ENCODE measurements at places on chromosomes 3 and 15.
A peak's percentile ranks its signal among the peaks of the same experiment; 100 is the strongest.

- no peak for DNase-seq
Measured at GRCh38 chr3:15653321-15653720, 51.8 kb downstream of the BTD start.

- no peak for DNase-seq
Measured at GRCh38 chr3:89360156-89360555, 252.7 kb downstream of the EPHA3 start.

GRCh38 chr3:69628951-69629350 lies 110.3 kb upstream of the MITF start:
- DNase-seq = no peak

DNA sequence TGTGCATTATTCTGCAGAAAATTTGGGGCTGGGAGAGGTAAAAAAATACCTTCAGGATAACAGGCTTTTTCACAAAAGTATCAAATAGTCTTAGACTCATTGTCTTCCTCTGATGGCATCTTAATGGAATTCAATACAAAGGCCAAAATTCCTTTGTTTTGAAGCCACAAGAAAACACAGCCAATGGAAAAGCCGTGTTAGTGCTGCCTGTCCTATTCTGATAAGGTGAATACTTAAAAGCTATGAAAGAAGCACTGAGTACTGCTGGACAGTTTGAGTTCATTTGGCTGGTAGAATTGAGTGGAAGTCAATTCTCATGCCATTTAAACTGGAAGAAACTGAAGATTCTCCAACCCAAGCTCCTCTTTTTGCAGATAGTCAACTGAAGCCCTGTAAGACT lies 395.3 kb upstream of the TPRG1 start:
- no peak for DNase-seq

- DNase-seq = no peak
Measured at GRCh38 chr3:141619450-141619849, 118.6 kb upstream of the RNF7 start.

DNA sequence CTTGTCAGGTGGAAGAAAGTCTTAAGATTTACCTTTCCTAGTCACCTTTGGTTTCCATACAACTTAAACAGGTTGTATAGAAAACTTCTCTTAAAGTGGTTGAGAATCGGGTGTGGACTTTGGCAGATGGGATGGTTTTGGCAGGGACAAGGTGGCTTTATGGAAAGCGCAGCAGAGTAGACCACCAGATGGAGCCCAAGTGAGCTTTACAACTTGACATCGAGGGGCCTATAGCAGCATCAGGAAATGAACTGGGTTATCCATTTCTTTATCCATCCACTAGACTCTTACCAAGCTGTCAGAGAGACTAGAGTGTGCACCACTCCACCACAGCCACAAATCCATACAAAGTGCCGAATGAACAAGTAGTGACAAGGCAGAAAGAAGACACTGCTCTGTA lies 85.3 kb upstream of the MBNL1 start:
- no peak for DNase-seq

- DNase-seq = no peak
Measured at GRCh38 chr3:46974421-46975171, 1.9 kb downstream of the CCDC12 start.

DNA sequence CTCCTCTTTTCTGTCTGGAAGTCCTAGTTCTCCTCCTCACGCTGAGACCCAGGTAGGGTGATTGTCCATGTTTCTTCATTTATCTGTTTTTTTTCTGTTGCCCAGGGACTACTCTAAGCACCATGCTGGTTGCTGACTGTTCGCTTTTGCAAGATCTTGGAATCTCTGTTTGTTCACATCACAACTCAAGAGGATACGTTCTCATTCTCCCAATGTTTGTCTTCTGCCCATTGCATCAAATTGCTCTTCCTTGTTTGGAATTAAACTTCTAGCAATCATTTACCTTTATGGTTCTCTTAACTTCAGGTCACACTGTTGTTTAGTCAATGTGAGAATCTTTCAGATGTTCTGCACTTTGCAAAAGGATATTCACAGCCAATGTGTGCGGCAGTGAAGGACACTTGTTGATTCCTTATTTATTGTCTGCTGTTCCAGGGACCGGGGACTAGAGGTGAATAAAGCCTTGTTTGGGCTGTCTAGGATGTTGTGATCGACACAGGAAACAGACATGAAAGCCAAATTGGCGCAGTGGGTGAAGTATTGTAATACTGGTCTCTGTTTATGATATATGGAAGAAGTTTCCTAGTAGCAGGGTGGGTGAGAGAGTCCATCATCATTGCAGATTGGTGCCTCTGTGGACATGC lies 24.5 kb downstream of the LPP start:
- DNase-seq = no peak

- DNase-seq = no peak
Measured at GRCh38 chr3:169574531-169574930, 89.0 kb downstream of the MECOM start.

- no peak for DNase-seq
Measured at GRCh38 chr3:80366808-80367548, 599.2 kb upstream of the ROBO1 start.

GRCh38 chr15:66948294-66948693 lies 117.1 kb upstream of the SMAD3 start:
- no peak for DNase-seq

- DNase-seq = peak; percentile 58
Measured at GRCh38 chr3:196632046-196632751, 7.3 kb upstream of the NRROS start.

DNA sequence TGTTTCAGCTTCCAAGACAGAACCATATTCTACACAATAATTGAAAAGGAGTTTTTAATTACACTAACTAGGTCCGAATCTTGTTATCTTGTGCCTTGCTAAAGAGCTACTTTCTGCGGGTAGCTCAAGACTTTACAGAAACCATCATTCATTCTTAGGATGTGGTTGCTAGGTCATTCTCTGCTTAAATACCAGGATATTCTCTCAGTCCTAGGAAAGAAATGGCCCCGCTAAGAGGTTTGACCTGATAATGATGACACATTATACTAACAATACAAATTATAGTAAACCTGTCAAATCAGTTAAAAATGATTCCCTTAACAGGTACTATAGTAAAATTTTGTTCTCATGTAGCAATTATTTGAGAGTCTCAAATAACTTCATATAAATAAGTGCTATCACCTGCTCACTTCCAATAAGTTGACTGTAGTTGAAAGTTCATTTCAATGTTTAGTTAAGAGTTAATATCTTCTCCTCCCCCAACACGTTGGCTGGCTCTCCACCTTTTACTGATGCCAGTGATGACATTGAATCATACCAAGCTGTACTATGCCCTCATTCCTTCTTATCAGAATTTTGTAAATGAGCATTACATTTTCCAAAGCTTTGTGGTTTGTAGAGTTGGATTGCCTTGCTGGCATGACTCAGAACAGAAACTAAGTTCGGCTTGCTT lies 3.6 kb upstream of the C3orf85 start:
- DNase-seq = no peak

DNA sequence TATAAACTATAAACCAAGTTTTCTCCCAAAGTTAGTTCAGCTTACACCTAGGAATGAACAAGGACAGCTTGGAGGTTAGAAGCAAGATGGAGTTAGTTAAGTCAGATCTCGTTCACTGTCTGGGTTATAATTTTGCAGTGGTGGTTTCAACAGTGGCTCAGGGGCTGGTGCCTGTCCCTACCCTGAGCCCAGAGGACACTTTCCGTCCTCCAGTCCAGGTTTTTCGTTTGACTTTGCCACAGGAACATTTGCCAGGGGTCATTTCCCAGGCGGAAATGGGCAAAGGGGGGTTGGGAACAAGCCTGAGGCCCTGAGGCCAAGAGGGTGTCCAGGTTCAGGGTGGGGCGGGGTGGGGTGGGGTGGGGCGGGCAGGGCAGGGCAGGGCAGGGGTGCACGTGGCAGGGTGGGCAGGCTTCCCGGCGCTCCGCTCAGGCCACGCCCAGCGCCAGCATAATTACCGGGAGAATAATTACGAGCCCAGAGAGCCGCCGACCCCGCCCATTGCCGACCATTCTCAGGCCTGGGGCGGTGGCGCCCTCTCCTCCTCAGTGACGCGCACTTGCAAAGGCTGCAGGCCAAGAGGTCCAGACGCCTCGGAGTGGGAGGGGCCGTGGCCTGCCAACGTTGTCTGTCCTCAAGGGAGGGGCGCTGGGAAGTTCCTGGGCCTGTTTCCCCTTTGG lies 70.4 kb downstream of the KLF13 start:
- no peak for DNase-seq

- no peak for DNase-seq
Measured at GRCh38 chr3:126685021-126685420, 19.0 kb upstream of the CHCHD6 start.

DNA sequence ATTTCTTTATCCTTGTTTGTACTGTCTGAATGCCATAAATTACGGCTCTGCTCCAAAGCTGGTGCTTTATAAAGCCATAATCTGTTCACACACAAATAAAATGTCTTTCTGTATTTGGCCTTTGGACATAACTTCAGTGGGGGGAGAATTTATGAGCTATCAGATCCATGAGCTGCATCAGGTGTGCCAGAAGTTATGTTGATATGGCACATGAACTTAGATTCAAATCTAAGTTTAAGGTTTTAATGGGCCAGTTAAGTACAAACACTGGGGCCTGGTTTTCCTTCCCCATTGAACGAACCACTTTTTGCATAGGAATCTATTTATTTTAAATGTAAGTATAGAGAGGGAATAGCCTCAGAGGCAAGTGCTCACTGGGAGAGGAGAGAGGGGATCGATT lies 239.9 kb downstream of the NFKBIZ start:
- no peak for DNase-seq

Data from activated naive CD4-positive, alpha-beta T cell (primary cell).